Stimulated activated CD4-positive, alpha-beta T cell treated with anti-CD3 and anti-CD28 coated beads, Interleukin-15, amount 100 ng/mL, for 48 hours (primary cell): ENCODE measurements at places on chromosomes 13 and 19.

GRCh38 chr13:111302045-111302726 lies 18.3 kb upstream of the TEX29 start:
- no peak for DNase-seq

DNA sequence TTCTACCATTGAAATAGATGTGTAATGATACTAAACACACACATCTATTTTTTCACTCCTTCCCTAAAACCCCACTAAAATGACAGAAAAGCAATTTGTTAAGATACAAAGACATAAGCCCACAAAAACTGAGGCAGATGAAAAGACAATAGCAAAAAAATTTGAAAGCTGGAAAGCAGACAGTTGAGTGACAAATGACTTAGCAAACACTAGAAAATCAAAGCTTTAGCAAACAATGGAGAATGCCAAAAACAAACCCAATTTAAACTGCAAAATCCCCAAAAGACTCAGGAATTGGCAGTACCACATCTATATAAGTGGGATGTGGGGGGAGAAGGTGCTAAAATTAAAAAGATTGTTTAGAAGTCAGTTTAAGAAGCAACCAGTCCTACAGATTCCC lies 9.5 kb downstream of the TSC22D1 start:
- no peak for DNase-seq

GRCh38 chr19:51698296-51698695 lies 5.2 kb downstream of the SPACA6 start:
- DNase-seq: no peak

- DNase-seq: no peak
These were observed 749.7 kb downstream of the DIAPH3 start for GRCh38 chr13:59414006-59414405.

DNA sequence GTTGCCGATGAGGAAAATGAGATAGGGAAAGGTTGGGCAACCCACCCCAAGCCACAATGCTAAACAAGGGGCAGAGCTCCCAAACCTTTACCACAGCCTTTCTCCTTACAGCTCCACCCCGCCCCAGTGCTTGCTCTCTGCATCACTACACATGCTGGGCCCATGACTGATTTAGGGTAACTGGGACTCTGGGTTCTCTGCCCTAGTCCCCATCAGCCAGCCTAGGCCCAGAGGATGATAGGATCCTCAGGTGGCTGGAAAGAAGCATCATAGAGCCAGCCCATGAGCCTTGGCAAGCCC lies 11.6 kb downstream of the C19orf47 start:
- DNase-seq: no peak
